Fibroblast of lung (primary cell): ENCODE measurements at places on chromosomes 5 and 9. TPM values are rescaled to one million over a fixed set of nuclear protein-coding genes. Genes with fewer than 3 reads are reported as not detected.

CDO1 gene
- 4.6 and 6.9 TPM in 2 replicates for total RNA-seq

WDR70 gene
- 34.0 and 37.5 TPM in 2 replicates for total RNA-seq

FOXD4L6 gene
- not detected in 2 replicates for total RNA-seq

TRAF1 gene
- total RNA-seq, result 2.6 and 3.8 TPM in 2 replicates

FOXD4L5 gene
- under 0.01 TPM in 2 replicates for total RNA-seq

ASPN gene
- total RNA-seq, result 10.4 and 10.5 TPM in 2 replicates

EQTN gene
- total RNA-seq, result not detected in 2 replicates

FAM169A gene
- 0.51 and 1.2 TPM in 2 replicates for total RNA-seq

C9orf153 gene
- total RNA-seq, result 0.17 and 0.51 TPM in 2 replicates

NKD2 gene
- under 0.01 and 0.26 TPM in 2 replicates for total RNA-seq

IL4 gene
- total RNA-seq, result not detected in 2 replicates

ELOVL7 gene
- under 0.01 and 0.26 TPM in 2 replicates for total RNA-seq

GADD45G gene
- total RNA-seq, result 2.3 and 3.5 TPM in 2 replicates

SOHLH1 gene
- not detected in 2 replicates for total RNA-seq

NOP16 gene
- total RNA-seq, result 10.3 and 11.1 TPM in 2 replicates

ABHD17B gene
- total RNA-seq, result 17.7 and 20.6 TPM in 2 replicates

RNF180 gene
- 2.6 and 2.8 TPM in 2 replicates for total RNA-seq

VCAN gene
- 190 and 227 TPM in 2 replicates for total RNA-seq

PCDHGC4 gene
- total RNA-seq, result 1.5 and 3.0 TPM in 2 replicates

BNC2 gene
- 34.7 and 36.2 TPM in 2 replicates for total RNA-seq

SH3GL2 gene
- under 0.01 and 0.17 TPM in 2 replicates for total RNA-seq

FRMPD1 gene
- not detected in 2 replicates for total RNA-seq

DBH gene
- total RNA-seq, result not detected in 2 replicates

GOLGA2 gene
- 96.0 and 118 TPM in 2 replicates for total RNA-seq

TMC1 gene
- 0.33 TPM in 1 of 2 replicates, not detected in the other for total RNA-seq

IFNA13 gene
- total RNA-seq, result not detected in 2 replicates

NEUROG1 gene
- not detected in 2 replicates for total RNA-seq

HMHB1 gene
- total RNA-seq, result not detected in 2 replicates

IFNK gene
- not detected in 2 replicates for total RNA-seq

C1QTNF2 gene
- total RNA-seq, result 0.77 and 2.3 TPM in 2 replicates
